Activated T-helper 1 cell treated with anti-CD3 and anti-CD28 coated beads, Interleukin-12 subunit alpha, Interleukin-12 subunit beta, Interleukin-2, Interleukin-4 antibody, amounts not matched to agents 30 ng/mL and 10 ng/mL and 1 ng/mL, durations not matched to agents 14 hours and 24 hours and 36 hours (primary cell): ENCODE measurements at places on chromosomes 3 and 15. TPM values are rescaled to one million over a fixed set of nuclear protein-coding genes. Genes with fewer than 3 reads are reported as not detected.

Gene STAC
- total RNA-seq: not detected in 2 replicates

GRCh38 chr3:108342837-108343486, 46.6 kb downstream of the HHLA2 start:
- DNase-seq: no peak

DNA sequence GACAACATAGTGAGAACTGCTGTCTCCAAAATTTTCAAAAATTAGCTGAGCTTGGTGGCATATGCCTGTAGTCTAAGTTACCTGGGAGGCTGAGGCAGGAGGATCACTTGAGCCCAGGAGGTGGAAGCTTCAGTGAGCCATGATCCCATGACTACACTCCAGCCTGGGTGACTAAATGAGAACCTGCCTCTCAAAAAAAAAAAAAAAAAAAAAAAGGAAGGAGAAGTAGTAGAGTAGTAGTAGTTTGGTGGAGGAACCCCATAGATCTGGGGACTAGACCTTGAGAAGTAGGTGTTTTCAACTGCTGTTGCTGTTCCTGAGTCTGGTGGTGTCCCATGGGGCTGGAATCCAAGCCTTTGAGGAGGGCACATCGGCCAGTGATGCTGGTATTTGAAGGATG, 38.4 kb upstream of the UBE2E2 start:
- no peak for DNase-seq

Gene LRRN1
- total RNA-seq: not detected in 2 replicates

GRCh38 chr3:139772539-139773500, 95.0 kb upstream of the NMNAT3 start:
- DNase-seq: no peak

DNA sequence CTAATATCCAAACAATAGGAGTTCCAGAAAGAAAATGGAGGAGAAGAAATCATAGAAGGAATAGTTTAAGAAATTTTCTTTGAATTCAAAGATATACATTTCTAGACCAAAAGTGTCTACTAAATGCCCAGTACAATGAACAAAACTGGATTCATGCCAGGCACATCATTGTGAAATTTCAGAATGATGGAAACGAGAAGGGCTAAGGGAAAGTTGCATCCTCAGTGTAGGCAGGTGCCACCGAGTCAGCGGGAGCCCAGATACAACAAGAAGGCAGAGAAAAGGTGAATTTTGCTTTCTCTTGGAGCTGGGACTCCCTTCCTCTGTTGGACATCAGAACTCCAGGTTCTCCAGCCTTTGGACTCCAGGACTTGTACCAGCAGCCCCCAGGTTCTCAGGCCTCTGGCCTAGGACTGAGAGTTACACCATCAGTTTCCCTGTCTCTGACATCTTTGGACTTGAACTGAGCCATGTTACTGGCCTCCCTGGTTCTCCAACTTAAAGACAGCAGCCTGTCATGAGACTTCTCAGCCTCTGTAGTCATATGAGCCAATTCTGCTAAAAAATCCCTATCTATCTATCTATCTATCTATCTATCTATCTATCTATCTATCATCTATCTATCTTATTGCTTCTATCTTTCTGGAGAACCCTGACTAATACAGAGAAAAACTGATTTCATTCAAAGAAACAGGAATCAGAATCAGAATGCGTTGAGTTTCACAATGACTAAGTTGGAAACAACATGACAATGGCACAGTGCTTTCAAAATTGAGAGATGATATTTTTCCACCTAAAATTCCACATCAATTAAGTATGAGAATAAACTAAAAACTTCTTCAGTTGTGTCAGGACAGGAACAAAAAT, 207.7 kb downstream of the FAM43A start:
- DNase-seq: no peak

DNA sequence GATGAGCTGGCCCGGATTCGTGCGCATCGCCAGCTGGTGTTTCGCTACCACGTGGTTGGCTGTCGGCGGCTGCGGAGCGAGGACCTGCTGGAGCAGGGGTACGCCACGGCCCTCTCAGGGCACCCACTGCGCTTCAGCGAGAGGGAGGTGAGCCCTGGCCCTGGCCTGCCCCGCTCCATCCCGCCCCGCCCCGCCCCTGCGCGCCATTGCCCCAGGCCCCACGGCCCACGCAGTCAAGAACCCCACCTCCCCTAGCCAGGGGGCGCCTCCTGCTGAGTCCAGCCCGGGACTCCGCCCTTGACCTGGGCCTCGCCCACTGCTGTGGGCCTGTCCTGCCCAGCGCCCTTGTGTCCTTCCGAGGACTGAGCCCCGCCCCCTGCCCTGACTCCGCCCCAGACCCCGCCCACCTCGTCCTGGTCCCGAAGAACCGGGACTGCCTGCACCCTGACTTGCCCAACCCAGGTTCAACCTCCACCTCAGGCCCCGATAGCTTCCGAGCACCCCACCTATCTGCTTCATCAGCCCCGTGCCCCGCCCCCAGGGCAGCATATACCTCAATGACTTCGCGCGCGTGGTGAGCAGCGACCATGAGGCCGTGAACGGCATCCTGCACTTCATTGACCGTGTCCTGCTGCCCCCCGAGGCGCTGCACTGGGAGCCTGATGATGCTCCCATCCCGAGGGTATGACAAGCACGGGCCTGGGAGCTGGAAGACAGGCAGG, 14.8 kb downstream of the NT5DC2 start:
- no peak for DNase-seq

Gene CCDC33
- not detected in 2 replicates for total RNA-seq

- DNase-seq: no peak
Measured at GRCh38 chr3:104796556-104796955, 570.2 kb upstream of the ALCAM start.

- no peak for DNase-seq
Measured at GRCh38 chr3:153171256-153171655, 9.2 kb downstream of the RAP2B start.

DNA sequence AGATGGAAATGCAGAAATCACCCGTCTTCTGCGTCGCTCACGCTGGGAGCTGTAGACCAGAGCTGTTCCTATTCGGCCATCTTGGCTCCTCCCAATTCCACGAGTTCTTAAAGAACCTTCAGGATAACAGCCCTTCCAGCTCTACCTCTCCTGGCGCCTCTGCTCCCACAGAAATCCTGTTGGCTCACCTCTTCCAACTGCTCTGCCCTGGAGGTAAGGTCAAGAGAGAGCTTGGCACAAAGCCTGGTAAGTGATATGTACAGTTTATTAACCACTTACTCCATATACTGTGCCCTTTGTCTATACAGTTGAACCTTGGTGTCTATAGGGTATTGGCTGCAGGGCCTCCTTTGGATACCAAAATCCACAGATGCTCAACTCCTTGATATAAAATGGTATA, 17.8 kb upstream of the FGF12 start:
- DNase-seq: no peak

DNA sequence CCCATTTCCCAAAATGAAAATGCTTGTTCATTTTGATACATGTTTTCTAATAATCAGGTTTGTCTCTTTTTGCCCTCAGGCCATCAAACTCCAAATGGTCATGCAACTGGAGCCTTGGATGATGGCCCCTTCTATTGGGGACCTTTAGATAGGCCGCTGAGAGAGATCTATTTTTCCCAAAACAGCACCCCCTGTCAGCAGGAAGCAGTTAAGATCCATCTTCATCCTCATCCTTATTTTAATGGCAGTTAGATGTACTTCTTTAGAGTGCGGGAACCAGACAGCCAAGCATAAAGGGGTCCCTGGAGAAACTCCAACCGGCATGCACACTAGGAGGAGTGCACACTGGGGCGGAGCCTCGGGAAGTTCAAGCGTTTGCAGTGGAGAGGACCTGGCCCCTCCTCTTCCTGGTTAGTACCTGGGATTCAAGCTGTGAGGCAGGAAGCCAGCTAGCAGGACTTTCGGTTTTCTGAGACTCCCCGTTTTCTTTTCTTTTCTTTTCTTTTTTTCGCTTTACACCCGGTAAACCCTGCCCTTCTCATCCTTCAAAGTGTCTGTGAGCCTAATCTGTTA, 31.9 kb upstream of the STRIT1 start:
- no peak for DNase-seq

Gene PPIB
- total RNA-seq: 383 and 388 TPM in 2 replicates

DNA sequence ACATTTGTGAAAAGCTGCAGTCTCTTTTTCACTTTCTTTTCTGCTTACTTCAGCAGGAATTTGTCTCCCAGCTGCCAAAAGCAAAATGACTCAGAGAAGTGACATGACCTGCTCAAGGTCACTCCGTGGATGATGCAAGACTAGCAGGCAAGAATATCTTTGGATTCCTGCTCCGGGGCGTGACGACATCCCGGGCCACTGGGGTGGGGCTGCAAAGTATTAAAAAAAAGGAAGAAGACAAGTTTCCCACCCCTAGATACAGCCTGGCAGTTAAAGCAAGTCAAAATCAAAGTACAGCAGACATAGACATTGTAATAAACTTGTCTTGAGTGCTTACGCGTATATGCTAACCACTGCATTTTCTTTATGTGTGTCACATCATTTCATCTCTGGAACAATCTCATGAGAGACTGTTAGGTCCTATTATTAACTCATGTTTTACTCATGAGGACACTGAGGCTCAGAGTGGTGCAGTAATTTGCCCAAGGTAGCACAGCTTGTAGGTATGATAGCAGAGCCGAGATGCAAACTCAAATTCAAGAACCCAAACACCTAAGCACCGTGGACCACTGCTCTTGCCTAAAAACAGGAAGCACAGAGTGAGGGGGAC, 485.2 kb upstream of the PROK2 start:
- DNase-seq: no peak

Gene GRK7
- total RNA-seq: not detected in 2 replicates

Gene MYLK
- 0.08 and 0.27 TPM in 2 replicates for total RNA-seq

DNA sequence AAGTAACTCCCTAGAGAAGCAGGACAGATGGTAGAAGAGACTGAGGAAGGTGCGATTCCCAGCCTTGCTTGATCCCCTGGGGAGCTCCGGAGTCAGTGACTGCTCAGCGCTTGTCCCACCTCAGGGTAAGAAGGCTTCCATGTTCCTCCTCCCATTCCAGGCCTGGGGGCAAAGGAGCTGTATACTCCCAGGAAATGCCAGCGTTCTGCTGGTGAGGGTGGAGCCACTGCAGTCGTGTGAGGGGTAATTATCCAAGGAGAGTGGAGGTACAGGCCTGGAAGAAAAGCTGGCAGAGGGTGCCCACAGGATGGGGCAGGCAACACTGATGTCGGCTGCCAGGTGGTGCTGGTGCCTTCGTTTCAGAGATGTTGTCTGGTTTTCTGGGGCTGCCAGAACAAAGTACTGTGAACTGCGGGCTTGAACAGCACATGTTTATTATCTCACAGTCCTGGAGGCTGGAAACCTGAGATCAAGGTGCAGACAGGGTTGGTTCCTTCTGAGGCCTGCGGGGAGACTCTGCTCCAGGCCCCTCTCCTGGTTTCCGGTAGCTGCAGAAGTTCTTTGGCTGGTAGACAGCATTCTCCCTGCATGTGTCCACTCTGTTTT, 12.1 kb upstream of the APBA2 start:
- DNase-seq: no peak

Gene ARPP19
- 195 and 216 TPM in 2 replicates for total RNA-seq

- DNase-seq: no peak
Measured at GRCh38 chr15:93719921-93720351, 511.4 kb upstream of the MCTP2 start.

DNA sequence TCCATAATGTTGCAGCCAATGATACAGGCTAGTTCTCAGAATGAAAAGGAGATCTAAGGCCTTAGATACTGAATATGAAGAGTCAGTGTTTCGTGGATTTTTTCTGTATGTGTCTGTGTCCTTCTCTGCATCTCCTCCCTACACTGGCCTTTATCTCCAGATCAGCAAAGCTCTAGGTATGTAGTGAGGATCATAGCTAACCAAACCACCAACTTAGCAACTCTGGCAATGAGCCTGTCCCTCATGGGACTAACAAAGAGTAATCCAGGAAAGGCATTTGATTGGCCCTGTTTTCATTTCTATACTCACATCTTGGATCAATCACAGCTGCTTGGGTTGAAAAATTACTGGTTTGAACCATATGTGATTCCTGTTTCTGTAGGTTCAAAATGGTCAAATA, 18.6 kb upstream of the CNTN3 start:
- DNase-seq: no peak

Gene CXCR6
- total RNA-seq: 27.2 and 27.9 TPM in 2 replicates

- no peak for DNase-seq
Measured at GRCh38 chr3:44175070-44175469, 66.6 kb upstream of the TOPAZ1 start.

- DNase-seq: no peak
Measured at GRCh38 chr3:113284453-113285050, 73.2 kb downstream of the BOC start.

DNA sequence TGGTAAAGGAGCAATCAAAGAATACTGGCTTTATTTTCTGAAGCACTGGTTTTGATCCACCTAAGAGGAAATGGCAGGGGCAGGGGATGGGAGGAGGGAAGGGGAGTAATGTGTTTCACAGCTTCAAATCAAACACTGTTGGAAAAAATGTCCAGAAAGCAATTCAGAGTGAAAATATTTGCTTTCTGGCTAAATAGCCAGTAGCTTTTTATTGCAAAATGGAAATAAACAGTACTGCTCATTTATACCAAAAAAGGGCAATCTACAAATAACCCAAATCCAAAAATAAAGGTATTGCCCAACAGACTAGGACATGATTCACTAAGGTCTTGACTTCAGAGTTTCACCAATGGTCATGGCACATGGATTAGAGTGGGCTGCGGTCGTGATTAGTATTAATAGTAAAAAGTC, 279.3 kb upstream of the THBS1 start:
- no peak for DNase-seq

DNA sequence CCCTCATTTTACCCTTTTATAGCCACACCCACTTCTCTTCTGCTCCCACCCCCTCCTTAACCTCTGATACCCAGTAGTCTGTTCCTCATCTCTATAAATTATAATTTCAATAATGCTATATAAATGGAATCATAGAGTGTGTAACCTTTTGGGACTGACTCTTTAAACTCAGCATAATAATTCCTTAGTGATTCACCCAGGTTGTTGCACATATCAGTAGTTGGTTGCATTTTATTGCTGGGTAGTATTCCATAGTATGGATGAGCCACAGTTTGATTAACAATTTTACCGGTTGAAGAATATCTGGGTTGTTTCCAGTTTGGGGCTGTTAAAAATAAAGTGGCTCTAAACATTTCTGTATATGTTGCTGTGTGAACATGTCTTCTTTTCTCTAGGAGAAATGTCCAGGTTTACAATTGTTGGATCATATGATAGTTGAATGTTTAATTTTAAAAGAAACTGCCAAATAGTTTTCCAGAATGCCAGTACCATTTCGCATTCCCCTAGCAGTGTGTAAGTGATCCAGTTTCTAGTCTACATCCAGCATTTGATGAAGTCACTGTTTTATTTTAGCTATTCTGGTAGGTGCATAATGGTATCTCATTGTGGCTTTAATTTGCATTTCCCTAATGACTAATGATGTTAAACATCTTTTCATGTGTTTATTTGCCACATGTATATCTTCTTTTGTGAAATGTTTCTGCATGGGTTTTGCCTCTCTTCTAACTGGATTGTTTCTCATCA, 68.5 kb downstream of the VPS8 start:
- no peak for DNase-seq

Gene ZDHHC3
- 46.6 and 47.5 TPM in 2 replicates for total RNA-seq

- DNase-seq: no peak
Measured at GRCh38 chr15:85527895-85528294, 147.5 kb downstream of the AKAP13 start.

Gene KBTBD8
- total RNA-seq: 18.3 and 26.6 TPM in 2 replicates

DNA sequence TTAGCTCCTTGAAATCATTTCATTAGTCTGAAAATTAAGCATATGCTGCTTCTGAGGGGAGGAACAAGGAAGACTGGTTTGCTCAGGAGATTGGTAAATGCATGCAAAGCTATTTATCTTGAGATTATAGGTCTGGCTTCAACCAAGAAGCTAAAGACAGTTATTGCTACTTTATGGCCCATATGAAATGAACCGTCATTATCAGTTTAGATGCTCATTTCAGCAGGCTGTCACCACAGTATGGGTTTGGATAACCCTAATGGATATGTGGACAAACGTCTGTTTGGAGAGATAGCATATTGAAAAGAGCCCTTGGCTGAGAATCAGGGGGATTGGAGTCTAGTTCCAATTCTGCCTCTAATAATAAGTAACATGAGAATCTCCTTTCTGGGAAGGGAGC, 922.6 kb downstream of the TUSC7 start:
- no peak for DNase-seq
